ENCODE measurements at places on chromosomes 2 and 18.

DNA sequence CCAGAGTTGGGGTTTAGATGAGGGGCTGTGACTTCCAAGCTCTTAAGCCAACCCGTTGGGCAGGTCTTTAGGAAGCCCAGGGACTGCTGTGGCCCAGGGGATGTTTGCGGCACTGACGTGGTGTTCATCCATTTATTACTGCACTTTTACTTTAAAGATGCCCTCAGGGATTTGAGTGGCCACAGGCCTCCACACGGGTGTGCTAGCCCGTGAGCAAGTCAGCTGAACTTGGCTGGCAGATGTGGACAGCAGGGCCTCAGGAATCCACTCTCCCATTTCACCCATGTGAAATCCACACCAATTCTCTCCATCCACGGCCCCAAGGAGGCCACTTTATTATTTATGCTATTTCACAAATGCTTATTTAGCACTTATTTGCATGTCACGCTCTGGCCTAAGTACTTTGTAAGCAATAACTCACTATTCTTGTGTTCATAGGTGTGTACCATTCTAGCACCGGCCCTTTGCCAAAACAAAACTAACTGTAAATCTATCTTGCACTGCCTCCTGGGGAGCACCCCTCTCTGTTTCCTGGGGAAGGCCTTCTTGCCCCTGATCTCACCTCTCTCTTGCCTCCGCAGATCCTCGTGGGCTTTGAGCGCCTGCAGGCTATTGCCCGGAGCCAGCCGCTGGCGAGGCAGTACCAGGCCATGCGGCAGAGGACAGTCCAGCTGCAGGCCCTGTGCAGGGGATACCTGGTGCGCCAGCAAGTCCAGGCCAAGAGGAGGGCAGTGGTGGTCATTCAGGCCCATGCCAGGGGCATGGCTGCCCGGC lies 39.1 kb upstream of the GPR17 start:
- DNase-seq: no peak

DNA sequence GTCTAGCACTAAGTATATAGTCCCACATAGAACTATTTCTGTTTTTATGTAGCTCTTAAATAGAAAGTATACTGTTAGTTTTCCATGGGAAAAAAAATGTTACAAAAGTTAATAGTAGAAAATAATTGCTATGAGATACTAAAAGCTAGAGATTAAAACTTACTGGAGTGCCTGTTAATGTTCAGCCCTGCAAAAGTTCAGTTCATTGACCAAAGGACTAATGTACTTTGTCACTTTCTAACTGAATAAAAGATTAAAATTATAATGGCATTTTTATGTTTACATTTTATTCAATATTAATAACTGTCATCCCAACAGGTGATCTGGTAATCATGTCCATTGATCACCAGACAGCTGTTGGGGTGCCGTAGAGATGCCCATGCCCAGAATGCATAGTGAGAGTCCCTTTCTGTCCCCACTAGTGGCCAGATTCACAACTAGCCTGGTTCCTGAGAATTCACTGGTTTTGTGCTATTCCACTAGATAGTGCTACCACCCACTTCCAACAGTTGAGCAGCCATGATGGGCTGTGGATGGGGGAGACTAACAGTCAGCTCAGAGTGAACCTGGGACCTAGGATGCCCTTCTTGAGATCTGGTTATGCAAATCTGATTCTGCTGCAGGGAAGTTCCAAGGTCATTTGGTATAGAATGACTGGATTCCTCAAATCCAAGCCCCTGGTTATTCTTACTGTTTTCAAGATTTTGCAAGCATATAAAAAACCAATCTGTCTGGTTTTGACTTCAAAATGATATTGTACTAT lies 57.8 kb downstream of the AFTPH start:
- no peak for DNase-seq

DNA sequence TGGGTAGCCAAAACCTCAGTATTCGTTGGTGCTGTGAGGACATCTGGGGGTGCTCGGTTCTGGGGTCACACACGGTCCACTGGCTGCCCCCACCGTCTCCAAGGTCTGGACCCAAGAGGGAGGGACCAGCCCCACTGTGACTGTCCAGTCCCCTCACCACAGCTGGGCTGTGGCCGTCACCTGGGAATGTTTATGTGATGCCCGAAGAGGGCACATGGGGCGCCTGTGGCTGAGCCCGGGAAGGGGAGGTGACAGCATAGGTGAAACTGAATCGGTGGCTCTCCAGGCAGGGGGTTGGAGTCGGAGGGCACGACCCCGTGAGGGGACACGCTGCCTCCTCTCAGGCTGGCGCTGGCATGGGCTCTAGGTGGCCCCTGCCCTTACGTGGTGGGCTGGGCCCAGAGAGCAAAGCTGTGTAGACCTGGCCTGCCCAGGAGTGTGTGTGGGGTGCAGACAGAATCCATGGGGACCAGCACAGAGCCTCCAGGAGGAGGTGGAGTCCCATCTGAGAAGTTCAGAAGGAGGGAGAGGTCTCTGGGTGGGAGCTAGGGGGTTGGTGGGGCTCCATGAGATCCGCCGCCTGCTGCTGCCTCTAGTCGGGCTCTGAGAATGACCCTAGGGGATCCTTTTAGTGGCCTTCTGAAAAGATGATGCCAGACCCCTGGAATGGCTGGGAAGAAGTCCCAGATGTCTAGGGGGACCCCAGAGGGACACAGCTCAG lies 1.8 kb downstream of the BOK start:
- DNase-seq: no peak

GRCh38 chr2:127810619-127811396 lies at the start of gene WDR33:
Gene WDR33 (minus strand): TSS chr2:127811171. CDS start chr2:127770981, 40,190 bp downstream.
- DNase-seq: peak; percentile 84

Measured in anterior cingulate cortex (tissue), 58 donors.